ENCODE measurements at places on chromosomes 6 and 20.

DNA sequence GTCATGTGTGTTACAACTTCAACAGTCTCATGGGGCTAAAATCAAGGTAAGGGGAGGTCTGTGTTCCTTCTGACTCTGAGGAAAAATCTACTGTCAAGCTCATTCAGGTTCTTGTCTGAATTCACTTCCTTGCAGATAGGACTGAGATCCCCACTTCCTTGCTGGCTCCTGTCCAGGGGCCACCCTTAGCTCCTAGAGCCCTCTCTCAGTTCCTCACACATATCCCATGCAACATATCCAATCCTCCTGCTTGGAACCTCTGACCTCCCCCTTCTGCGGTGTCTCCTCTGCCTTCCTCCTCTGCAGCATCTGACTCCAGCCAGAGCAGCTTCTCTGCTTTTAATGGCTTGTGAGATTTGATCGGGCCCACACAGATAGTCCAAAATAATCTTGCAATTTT is 27.1 kb upstream of the MICB start:
- peak; percentile 18 for DNase-seq

DNA sequence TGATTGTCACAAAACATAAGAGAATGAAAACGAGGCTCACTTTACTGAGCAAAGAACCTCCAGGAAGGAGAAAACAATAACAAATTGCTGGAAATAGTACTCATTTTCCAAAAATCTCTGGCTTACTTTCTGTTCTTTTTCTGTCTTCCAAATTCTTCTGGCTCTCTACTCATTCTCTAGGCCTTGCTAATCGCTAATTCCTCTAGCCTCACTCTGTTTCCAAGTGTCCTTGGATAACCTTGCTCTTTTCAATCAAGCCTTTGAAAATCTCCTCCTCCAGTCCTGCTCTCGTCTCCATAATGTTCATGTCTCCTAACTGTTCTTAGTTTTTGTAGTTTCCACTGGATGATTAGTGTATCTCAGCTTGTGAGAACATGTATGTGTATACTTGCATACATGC is 96.2 kb upstream of the MAP7 start:
- DNase-seq: no peak

- no peak for DNase-seq
Measured at GRCh38 chr6:44291841-44292240, 21.3 kb downstream of the AARS2 start.

DNA sequence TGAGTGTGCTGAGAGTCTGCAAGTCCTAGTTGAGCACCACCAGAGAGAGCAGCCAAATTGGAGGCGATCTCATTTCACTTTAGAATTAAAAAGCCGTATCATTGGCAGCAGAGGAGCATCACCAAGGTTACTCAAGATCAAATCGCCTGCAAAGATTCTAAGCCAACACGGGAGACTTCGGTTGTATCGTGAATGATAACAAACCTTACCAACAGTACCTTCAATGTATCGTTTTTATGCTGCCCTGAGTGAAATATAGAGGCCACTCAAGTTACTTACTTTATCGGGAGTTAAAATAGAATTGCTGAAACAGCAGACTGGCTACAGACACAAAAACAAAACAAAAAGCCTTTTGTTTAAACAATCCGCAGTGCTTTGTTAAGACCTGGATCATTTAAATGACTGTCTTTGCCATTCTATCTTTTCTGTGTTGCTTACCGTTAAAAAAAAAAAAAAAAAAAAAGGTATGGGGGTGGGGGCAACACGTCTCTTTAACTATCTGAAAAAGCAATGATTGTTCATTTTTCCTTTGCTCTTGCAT is 14.2 kb downstream of the NHSL1 start:
- DNase-seq: no peak

DNA sequence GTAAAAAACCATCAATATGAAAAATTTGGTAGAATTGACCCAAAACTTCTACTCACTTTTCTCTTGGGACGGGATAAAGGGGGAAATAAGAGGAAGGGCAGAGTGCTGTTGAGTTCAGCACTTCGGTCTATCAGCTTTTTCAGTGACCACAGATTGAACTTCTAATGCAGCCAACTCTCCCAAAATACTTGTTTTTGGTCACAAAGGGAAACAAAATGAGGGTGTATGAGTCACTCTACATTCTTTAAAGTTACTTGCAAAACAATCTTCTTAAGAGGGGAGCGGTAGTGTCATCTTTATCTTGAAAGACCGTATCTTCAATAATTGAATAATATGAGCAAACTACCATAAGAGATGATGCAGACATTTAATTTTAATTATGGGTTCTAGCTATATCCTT is 661.3 kb downstream of the CD109 start:
- no peak for DNase-seq

GRCh38 chr20:1664911-1665310 is 7.3 kb upstream of the SIRPG start:
- DNase-seq: peak; percentile 39

GRCh38 chr6:72553531-72554511 is 68.0 kb upstream of the KCNQ5 start:
- no peak for DNase-seq

DNA sequence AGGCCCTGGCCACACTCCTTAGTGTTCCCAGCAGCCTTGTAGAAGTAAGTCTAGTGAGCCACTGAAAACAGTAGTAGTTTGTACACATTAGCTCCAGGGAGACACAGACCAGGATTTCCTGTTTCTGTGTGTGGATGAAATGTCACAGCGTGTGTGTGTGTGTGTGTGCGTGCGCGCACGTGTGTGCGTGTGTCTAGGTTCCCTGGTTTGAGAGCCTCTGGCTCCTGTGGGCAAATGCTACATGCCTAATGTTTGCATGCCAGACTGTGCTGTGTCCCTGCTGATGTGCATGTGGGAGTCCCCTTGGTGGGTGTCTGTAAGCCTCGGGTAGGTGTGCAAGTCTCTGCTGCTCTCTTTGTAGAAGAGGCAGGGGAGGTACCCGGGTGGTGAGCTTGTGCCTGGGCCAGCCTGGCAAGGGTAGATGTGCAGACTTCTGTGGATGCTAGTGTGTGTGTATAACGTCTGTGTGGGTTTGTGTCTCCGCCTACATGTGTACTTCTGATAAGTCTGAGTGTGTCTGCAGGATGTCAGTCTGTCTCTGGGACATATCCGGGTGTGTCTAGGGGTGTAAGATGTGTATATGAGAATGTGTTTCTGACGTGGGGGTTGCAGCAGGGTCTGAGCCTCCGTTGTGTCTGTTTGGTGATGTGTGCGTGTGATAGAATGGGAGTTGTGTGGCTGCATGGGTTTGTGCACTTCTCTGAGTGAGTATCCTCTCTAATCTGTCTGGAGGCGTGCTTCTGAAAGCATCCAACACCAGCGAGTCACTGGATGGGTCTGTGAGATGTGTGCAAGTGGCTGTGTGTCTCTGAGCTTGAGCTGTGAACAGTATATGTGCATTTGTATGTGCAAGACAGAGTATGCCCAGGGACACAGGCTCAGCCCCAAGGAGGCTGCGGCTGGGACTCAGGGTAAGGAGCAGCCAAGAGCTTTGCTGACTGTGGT is 19.0 kb upstream of the TLDC2 start:
- peak; percentile 77 for DNase-seq

GRCh38 chr6:35737413-35738211 is 780 bp downstream of the ARMC12 start:
- peak; percentile 87 for DNase-seq

GRCh38 chr6:144134176-144134575 is 16.1 kb upstream of the STX11 start:
- no peak for DNase-seq

DNA sequence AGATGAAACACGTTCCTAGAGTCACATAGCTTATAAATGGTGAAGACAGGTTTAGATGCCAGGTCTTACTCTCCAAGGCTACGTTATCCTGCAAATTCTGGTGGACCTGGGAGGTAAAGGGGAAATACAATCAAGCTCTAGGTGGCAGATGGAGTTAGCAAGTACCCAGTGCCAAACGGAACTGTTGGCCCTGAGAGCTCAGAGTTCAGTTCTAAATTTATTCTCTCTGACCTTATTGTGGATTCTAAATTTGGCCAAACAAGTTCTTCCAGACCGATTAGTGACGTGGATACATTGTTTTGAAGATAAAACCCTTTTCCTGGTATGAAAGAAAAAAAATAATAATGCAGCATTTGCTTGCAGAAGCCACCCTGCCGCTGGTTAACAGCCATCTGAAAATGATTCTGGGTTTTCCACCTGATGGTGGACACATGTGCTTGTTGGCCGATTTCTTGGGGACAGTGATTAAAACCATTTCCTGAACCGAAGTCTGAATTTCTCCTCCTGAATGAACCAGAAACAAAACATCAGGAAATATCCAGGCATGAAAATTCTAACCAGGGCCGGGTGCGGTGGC is 32.5 kb downstream of the RIPOR3 start:
- DNase-seq: no peak

DNA sequence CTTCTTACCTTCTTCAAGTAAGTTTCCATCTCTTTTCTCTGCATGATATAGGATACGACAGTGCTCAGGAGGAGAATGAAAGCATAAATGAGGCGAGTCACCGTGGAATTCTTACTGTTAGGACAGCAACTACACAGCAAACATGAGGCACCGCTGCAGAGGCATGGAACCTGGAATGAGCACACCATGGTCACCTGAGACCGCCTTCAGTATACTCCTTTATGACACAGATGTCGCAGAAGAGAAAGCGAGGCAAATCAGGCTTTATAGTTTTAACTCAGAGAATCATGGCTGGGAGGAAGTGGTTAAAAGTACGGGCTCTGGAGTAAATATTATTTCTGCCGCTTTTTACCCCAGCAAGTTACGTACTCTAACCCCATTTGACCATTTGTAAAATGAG is 8.0 kb downstream of the SERINC3 start:
- DNase-seq: no peak

DNA sequence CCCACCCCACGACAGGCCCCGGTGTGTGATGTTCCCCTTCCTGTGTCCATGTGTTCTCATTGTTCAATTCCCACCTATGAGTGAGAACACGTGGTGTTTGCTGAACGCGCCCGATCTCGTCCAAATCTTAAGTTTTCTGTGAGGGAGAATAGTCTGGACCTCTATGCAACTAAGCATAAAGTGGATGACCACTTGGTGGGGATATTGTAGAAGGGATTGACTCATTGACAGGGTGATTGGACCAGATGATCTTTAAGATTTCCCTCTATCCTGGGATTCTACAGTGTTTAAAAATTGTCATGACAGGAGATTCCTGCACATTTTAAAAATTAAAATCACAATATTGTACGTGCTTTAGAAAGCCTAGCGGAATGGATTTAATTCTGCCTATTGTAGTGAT is 141.3 kb downstream of the TRMT11 start:
- DNase-seq: no peak

GRCh38 chr20:50588034-50588736 is 78.0 kb downstream of the PTPN1 start:
- peak; percentile 73 for DNase-seq

- no peak for DNase-seq
Measured at GRCh38 chr6:23690453-23691049, 435.5 kb upstream of the NRSN1 start.

GRCh38 chr6:74369556-74369993 is 673.6 kb downstream of the CD109 start:
- no peak for DNase-seq

DNA sequence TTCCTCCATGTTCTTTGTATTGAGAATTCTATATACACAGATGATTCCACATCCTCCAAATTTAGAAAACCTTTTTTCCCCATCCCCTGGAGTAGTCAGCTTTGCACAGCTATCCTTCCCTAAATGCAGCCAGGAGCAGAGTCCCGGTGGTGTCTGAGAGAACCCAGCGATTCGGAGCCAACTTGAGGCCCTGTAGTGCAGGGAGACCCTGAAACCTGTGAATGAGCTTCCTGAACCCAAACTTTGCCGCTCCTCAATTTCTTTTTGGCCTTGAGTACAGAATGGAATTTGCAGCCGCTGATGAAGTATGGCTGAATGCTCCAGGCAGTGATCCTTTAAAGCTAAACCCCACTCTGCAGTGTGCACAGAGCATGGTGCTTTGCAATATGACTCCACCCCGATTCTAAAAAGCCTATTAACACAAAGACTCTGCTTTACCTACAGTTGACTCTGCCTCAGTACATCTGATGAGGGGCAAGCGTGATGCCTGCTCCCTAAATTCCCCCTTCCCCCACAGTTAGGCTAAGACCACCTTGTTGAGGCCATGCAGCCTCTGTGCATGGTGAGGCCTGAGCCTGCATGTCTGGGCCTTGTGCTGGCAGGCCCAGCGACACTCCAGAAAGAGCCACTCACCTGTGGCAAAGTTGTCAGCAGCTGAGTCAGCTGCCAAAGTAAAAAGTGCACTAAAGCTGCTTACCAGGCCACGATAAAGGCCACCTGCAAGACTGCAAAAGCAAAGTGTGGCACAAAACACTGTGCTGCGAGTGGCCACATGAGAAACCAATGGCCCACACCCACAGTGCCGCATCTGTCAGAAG is 82.1 kb downstream of the PLEKHG1 start:
- DNase-seq: no peak

DNA sequence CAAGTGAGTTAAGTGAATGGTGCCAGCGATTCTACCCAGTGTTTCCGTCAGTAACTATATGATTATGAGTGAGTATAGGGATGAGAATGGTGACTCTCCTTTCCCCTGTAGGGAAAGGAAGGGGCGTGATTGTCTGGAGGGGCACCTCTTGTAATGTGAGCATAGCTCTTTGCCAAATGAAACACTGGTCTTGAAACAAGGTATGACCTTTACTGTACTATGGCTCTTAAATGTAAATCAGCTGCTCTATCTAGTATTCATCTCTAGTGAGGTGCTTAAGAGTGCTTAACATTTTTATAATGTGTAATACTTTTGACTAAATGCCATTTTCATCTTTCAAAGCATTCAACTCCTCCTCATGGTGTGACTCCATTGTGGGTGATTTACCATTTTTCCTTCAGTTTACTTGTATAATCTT is 11.0 kb downstream of the PANK2 start:
- DNase-seq: no peak

GRCh38 chr6:142893088-142893487 is 51.9 kb downstream of the HIVEP2 start:
- DNase-seq: no peak

- peak; percentile 57 for DNase-seq
Measured at GRCh38 chr6:6270948-6271535, 49.4 kb downstream of the F13A1 start.

DNA sequence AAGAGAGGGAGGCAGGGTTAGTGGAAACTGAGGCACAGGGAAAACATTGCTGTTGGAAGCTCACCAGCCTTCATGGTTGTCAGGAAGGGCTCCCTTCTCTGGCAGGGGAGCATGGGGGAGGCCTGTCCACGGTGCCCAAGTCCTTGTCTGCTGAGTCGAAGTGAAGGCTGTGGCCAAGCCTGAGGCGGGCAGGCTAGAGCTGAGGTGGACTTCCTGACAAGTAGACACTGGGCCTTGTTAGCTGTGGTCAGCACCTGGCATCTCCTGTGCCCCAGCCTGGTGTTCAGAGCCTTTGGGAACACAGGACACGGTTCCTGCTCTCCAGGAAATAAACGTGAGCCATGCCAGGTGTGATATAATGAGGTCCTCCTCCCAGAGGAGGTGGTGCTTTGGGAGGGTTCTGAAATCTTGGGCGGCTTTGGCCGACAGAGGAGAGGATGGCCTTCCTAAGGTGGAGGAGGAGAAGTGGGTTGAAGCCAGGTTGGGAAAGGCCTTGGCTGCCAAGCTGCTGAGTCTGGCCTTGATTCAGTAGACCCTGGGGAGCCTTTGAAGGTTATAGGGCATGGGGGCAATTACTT is 138.4 kb upstream of the RNF24 start:
- no peak for DNase-seq

- DNase-seq: no peak
Measured at GRCh38 chr20:50193199-50193835, 2.7 kb downstream of the CEBPB start.

- DNase-seq: peak; percentile 68
Measured at GRCh38 chr6:30060606-30061091, 416 bp upstream of the POLR1H start.

- DNase-seq: peak; percentile 37
Measured at GRCh38 chr20:8456765-8457164, 324.7 kb downstream of the PLCB1 start.

- DNase-seq: no peak
Measured at GRCh38 chr20:37513779-37514359, 7.2 kb upstream of the NNAT start.
